ENCODE measurements at places on chromosomes 1 and 21. TPM values are rescaled to one million over a fixed set of nuclear protein-coding genes. Genes with fewer than 3 reads are reported as not detected.

Gene YOD1
- total RNA-seq, result 8.8 TPM

Gene NID1
- total RNA-seq, result 21.0 TPM

Gene C4BPA
- not detected for total RNA-seq

Gene TFF2
- total RNA-seq, result not detected

Gene ERMAP
- total RNA-seq, result 12.9 TPM

Gene TMPRSS3
- 14.4 TPM for total RNA-seq

Gene CA6
- not detected for total RNA-seq

Gene IGSF9
- 68.6 TPM for total RNA-seq

Gene PLXNA2
- total RNA-seq, result 34.9 TPM

Gene FAM110D
- total RNA-seq, result 0.33 TPM

Gene RUNX3
- total RNA-seq, result 0.07 TPM

Gene HMGN1
- total RNA-seq, result 597 TPM

Gene HMCN1
- 5.6 TPM for total RNA-seq

DNA sequence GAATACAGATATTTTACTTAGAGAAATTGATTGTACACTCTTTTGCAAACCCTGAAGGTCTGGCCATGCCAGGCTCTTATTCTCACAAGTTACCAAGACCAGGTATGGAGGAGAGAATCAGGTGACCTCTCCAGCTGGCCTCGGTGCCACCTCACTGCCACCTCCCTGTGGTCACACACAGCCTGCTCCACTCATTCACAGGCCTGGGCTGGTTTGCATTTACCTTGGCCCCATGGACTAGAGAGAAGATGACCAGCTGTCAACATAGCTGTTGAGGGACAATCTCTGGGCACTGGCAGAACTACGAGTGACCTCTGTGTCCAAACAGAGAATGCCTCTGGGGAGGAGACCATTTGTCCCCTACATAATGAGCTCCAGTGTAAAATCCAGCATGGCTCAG is 291.2 kb upstream of the RUNX1 start:
- DNase-seq, result no peak

DNA sequence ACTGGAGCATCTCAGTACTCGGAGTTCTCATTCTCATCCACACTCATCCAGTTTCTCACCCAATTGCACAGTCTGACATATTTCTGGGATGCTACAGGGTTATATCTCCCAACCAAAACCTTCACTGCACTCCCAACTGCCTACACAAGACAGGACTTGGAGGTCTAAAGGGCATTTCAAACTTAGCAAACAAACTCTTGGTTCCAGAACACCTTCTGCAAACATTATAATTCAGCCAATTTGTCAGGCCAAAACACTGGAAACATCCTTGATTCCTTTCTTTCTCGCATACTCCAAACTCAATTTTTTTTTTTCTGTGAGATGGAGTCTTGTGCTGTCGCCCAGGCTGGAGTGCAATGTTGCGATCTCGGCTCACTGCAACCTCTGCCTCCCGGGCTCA is 7.9 kb downstream of the SLAMF1 start:
- DNase-seq, result no peak

DNA sequence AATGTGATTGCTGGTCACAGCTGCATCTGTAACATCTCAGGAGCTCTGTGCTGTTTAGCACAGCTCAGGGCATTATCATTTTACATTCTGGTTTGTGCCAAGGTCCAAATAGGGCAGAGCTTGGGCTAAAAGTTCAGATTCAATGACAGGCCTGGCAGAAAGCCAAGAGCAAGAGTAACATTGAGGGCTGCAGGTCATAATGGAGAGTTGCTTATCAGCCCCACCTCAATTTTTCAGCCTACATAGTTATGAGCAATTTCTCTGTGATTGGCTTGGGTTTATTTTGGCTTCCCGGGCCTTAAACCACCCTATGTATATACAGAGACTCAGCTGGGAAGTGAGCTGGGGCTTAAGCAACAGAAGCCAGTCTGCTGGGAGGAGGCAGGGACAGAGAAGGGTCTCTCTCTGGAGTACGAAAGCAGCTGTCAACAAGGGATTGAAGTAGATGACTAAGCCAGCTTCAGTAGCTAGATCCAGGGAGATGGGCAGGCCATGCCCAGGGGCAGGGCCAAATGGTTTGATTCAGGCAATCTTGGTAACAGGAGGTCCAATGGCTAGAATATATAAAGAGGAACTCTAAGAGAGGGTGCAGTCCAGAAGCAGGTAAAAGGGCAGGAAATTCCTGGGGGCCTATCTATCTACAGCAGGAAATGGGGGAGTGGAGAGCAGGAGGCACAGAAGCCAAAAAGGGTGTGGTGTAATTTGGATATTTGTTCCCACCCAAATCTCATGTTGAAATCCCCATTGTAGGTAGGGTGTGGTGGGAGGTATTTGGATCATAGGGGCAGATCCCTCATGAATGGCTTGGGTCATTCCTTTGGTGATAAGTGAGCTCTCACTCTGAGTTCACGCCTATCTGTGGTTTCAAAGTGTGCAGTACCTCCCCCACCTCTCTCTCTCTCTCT is 49.0 kb downstream of the BRINP2 start:
- DNase-seq, result no peak

DNA sequence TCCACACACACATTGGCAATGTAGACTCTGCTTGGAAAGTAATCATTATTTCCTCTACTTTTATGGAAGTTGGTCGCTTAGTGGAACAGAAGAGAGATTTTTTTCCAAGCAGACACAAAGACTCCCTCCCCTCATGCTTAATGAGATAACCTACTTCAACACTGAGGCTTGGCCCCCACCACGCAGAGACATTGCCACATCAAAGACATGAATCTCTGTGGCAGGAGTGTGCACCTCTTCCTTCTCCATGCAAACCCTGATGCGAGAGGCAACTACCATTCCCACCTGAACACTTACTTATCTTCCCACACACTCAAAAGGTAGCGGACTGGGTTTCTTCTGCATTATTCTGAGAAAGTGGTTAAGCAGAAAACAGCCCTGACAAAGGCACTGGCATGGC is 37.3 kb upstream of the LPAR3 start:
- DNase-seq, result no peak

DNA sequence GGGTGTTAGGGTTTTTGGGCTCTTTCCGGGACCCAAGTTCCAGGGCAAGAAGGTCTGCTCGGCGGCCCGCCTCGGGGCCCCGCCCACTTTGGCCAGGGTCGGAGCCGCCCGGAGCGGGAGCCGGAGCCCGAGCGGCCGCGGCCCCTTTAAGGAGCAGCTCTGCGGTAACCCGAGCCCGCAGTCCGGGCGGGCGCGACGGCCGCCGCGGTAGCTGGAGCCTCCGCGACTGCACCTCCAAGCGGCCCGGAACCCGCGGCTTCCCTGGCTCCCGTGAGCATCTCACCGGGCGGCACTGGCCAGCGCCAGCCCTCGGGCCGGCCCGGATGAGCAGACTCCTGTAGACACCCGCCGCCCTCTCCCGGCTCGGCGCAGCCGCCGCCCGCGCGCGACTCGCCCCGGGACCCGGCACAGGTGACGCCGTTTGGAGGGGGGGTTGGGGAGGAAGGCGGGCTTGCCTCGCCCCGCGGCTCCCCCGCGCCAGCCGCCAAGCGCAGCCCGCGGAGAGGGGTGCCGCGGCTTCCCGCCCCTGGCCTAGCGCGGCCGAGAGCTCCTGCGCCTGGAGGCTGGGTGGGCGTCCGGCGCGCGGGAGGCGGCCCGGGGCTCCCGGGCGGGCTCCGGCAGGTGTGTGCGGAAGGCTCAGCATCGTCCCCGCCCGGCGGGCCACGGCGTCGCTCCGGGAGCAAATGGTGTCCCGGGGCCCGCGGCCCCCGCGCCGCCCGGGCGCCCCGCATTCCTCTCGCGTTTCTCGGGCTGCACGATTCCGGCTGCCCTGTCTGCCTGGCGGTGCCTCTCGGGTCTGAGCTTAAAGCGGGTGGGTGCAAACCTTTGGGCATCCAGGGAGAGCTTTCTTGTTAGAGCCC is at the start of gene TLCD4:
Gene TLCD4 (plus strand): TSS at position 149 of the 860 bp plus-strand sequence. CDS start 26,547 bp downstream, outside the sequence.
- peak; percentile 65 for DNase-seq

GRCh38 chr1:118360817-118361216 is 175.8 kb upstream of the SPAG17 start:
- no peak for DNase-seq

DNA sequence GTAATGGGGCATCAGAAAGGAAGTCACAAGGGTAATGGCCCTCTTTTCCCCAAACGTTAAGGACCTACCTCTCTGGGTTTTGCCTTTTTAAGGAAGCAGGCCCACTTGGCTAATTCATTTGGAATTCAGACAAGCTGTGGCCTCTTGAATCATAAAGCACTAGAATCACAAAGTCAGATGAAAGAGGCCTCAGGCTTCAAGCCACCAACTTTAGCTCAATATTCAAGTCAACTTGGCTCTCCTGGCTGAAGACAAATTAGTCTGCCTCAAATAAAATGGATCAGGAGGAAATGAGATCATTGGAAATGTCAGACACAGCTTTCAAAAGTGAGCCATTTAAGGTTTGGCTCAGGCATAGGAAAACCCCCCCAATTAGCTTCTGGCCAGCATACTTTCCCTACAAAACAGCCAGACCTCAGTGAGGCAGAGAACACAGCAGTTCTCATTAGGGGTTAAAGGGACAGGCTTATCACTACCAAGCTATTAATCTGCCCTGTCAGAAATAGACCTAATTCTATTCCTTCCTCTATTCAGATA is 34.3 kb downstream of the SLC35D1 start:
- no peak for DNase-seq

DNA sequence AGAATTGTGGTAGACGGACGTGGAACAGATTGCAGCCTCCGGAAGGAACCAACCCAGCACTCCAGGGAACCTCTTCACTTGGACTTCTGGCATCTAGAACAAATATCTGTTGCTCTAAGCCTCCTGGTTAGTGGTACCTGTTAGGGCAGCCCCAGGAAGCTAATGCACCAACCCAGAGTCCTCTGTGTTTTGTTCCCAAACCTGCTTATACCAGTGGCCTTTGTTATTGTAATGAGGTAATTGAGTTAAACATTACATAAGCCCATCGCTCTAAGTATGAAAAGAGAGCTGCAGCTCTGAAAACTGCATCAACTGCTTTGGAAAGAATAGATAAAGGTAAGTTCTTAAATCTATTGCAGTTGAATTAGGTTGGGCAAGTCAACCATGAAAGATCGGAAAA is 516.7 kb downstream of the NPHP4 start:
- DNase-seq, result no peak

- DNase-seq, result no peak
Measured at GRCh38 chr1:86846164-86846647, 67.7 kb downstream of the SELENOF start.

- no peak for DNase-seq
Measured at GRCh38 chr21:15947677-15948076, 217.9 kb downstream of the USP25 start.

- DNase-seq, result no peak
Measured at GRCh38 chr1:59057211-59057694, 239.6 kb upstream of the FGGY start.

DNA sequence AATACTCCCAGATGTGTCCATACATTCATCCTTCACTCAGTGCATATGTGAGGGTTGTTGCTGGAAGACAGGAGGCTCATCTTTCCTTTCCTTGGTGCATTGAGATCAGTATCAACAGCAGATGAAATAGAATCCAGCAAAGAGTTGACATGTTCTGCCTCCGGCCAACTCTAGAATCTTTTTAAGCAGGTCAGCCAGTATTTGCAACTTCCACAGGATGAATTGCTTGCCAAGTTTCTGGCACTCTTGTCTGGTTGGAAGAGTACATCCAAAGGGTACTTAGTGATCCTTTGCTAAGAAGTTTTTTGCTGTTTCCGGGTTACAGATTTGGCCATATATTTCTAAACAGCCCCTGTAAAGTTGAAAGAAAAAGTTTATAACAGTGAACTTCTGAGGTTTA is 21.1 kb downstream of the SYNC start:
- DNase-seq, result no peak

DNA sequence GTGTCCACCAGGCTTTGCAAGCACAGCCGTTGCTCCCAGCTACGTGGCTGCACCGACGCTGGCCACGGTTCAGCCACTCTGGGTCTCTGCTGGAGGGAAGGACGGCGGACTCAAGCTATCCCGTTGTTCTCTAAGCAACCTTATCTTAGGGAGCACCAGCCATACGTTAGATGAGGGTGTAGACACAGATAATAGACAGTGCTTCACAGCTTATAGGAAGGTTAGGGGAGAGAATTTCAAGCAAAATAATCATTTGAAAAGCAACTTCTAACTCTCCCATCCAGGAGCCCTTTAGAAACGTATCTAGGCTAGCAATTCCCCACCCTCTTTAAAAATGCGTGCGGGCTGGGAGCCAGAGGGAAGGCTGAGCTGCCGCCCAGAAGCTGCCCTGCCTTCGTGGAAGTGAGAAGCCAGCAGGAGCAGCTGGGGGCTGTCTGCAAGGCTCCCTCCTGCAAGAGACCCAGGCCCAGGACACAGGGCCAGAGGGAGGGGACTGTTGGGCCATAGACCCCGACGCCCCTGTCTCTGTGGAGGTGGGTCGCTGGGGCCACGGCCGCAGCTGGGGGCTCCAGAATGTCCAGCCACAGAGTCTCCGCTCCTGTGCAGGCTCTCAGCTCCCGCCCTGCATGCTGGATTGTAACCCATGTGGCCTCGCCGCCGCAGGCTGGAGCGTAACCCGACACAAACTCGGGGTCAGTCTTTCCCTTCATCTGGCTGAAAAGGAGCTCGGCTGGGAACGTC is 31.2 kb upstream of the COL6A2 start:
- DNase-seq, result no peak

DNA sequence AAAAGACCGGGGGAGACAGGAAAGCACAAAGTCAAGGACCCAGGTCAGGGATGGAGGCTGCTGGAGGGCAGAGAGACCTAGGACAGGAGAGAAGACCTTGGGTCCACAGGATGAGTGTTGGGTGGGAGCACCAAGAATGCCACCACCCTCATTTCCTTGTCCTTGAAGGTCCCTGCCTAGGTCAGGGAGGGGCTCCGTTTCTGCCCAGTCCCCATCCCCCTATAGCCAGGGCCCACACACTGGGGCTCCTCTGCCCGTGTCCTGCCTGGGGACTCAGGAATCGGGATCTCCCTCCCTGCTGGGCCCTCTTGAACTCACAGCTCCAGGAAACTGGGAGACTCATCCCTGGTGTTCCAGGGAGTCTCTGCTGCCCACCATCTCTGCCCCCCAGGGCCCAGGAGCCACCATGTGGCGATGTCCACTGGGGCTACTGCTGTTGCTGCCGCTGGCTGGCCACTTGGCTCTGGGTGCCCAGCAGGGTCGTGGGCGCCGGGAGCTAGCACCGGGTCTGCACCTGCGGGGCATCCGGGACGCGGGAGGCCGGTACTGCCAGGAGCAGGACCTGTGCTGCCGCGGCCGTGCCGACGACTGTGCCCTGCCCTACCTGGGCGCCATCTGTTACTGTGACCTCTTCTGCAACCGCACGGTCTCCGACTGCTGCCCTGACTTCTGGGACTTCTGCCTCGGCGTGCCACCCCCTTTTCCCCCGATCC is 584 bp downstream of the TINAGL1 start:
- no peak for DNase-seq

DNA sequence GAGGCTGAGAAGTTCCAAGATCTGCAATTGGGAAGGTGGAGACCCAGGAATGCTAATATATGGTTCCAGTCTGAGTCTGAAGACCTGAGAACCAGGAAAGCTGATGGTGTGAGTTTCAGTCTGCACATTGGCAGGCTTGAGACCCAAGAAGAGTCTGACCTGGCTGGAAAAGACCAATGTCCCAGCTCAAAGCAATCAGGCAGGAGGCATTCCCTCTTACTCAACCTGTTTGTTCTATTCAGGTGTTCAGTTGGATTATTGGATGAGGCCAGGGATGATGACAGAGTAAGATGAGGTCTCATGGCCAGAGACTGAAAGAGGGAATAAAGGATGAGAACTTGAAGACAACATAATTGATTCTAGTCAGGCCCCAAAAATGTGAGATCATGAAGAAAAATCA is 50.1 kb downstream of the SPATA46 start:
- DNase-seq, result no peak
